ENCODE measurements at places on chromosomes 3 and 15.

- H3K4me1 ChIP-seq: no peaks in the 10 kb centered on the region
- DNase-seq: no peak
- no peaks in the 10 kb centered on the region for H3K27me3 ChIP-seq
- H3K4me3 ChIP-seq: no peak overlapping the region
- no peak overlapping the region for H3K27ac ChIP-seq
Measured at GRCh38 chr3:105473521-105474223, 107.0 kb downstream of the ALCAM start.

- H3K27ac ChIP-seq: no peak overlapping the region
- no peaks in the 10 kb centered on the region for H3K4me1 ChIP-seq
- no peaks in the 10 kb centered on the region for H3K36me3 ChIP-seq
- DNase-seq: no peak
Measured at GRCh38 chr15:71752604-71753289, 57.6 kb upstream of the NR2E3 start.

DNA sequence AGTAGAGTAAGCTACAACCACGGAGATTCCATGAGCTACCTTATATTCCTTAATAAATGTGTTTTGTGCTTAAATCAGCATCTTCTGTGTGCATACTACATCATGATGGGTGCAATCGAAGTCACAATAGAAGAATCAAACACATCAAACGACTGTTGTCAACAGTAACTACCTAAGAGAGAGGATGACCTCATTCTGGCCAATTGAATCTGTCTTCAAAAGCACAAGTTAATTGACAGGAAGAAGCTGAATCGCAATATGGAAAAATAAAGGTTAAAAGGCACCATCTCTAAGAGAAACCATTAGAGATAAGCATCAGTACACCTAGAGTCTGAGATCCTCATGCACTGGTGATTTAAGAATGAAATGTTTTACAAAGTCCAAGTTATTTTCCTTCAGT is 39.0 kb downstream of the CD200R1L start:
- no peak overlapping the region for H3K4me3 ChIP-seq
- no peak overlapping the region for H3K27ac ChIP-seq
- DNase-seq: no peak
- no peaks in the 10 kb centered on the region for H3K36me3 ChIP-seq
- H3K4me1 ChIP-seq: peaks cover 5% of the 10 kb centered on the region

DNA sequence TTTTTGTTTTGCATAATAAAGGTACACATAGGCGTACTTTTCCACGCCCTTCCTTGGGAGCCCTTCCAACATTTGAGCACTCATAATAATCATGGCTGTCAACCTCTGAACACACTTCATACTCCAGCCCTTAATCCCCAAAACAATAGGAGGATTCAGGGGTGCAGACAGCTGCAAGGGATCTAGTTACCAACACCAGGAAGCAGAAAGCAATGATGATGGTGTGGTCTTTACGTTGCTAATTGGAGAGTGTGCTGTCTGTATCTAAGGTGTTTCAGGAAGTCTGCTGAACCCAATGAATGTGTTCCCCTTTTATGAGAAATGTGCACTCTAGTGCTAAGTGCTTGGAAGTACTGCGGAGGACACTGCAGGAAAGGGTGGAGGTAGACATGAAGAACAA is 60.3 kb upstream of the PDZRN3 start:
- peaks cover 3% of the 10 kb centered on the region for H3K27me3 ChIP-seq
- no peak overlapping the region for H3K27ac ChIP-seq
- no peak for DNase-seq
- H3K36me3 ChIP-seq: no peaks in the 10 kb centered on the region

GRCh38 chr3:30948426-30948825 is 54.0 kb upstream of the GADL1 start:
- DNase-seq: no peak
- no peak overlapping the region for H3K27ac ChIP-seq
- H3K36me3 ChIP-seq: peaks cover 3% of the 10 kb centered on the region

DNA sequence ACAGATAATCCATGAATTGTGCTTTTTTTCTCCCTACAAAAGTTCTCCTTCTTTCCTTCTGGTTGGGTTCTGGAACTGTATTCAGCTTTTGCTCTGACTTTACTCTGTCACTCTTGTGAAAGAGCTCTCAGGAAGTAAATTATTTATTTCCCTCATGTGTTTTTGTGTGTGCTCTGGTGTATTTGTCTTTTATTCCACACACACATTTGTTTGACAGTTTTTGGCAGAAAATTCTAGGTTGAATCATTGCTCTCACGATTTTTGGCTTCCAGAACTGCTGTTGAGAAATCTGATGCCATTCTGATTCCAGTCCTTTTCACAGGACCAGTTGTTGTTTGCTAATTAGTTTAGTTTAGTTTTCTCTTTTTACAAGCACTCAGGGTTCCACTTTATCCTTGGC is 172.8 kb downstream of the PLCH1 start:
- no peak overlapping the region for H3K4me3 ChIP-seq
- no peaks in the 10 kb centered on the region for H3K27me3 ChIP-seq
- DNase-seq: no peak
- no peaks in the 10 kb centered on the region for H3K4me1 ChIP-seq
- peaks cover 3% of the 10 kb centered on the region for H3K36me3 ChIP-seq
